Right lobe of liver (tissue), 6 donors: ENCODE measurements at places on chromosomes 12 and 14. TPM values are rescaled to one million over a fixed set of nuclear protein-coding genes. Genes with fewer than 3 reads are reported as not detected.

- no peak overlapping the region for H3K27ac ChIP-seq
- H3K4me3 ChIP-seq: no peak overlapping the region
- DNase-seq: no peak
These were observed 11.3 kb downstream of the PLD4 start for GRCh38 chr14:104935955-104936354.

DNA sequence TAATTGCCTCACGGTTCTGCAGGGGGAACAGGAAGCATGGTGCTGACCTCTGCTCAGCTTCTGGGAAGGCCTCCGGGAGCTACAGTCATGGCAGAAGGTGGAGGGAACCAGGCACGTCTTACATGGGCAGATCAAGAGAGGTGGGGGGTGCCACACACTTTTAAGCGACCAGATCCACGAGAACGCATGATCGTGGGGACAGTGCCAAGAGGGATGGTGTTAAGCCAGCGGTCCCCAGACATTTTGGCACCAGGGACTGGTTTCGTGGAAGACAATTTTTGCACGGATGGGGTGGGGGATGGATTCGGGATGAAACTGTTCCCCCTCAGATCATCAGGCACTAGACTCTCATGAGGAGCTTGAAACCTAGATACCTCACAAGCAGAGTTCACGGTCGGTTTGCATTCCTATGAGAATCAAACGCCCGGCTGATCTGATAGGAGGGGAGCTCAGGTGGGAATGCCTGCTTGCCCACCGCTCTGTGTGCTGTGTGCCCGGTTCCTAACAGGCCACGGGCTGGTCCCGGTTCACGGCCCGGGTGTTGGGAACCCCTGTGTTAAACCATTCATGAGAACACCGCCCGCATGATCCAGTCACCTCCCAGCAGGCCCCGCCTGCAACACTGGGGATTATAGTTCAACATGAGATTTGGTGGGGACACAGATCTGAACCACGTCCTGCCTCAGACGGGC is 96.9 kb downstream of the ADGRD1 start:
- DNase-seq: no peak
- H3K4me1 ChIP-seq: no peaks in the 10 kb centered on the region
- H3K27ac ChIP-seq: no peak overlapping the region

DNA sequence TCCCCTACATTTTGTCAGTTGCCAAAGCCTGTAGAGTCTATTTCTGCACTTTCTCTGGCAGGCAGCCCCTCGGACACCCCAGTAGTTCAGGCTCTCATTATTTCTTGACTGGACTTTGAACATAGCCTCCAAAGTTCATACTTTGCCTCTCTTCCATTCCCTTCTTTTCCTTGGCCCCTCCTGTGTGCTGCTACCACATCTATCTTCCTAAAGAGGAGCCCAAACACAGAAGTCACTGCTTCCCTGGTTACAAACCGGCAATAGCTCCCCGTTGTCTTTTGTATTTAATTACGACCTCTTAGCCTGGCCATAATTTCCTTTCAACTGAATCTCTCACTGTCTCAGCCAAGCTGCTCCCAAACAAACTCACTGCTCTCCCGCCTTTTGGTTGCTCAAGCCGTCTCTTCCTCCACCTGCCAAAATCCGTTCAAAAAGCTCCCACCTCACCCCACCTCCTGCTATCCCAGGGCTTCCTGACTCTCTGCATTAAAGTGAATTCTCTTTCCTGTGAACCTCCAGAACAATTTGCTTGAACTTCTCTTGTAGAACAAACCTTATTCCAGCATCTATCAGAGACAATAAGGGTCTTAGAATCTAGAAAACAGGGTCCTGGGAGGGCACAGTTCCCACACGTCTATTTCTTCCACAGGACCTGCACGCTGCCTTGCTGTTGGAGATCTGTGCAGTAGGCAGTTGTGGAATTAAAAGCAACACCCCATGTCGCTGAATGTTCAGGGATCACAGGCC is 46.9 kb downstream of the PRMT8 start:
- no peaks in the 10 kb centered on the region for H3K27me3 ChIP-seq
- no peak overlapping the region for H3K27ac ChIP-seq
- H3K4me3 ChIP-seq: no peak overlapping the region
- no peaks in the 10 kb centered on the region for H3K4me1 ChIP-seq

GRCh38 chr12:58765076-58765475 is 155.2 kb downstream of the LRIG3 start:
- H3K27me3 ChIP-seq: no peaks in the 10 kb centered on the region
- H3K36me3 ChIP-seq: no peaks in the 10 kb centered on the region
- H3K4me3 ChIP-seq: no peak overlapping the region
- no peak for DNase-seq

GRCh38 chr14:98070536-98070935 is 1201.5 kb downstream of the BCL11B start:
- H3K27me3 ChIP-seq: no peaks in the 10 kb centered on the region
- no peak for DNase-seq
- H3K27ac ChIP-seq: no peak overlapping the region

GRCh38 chr12:1830401-1830845 is 10.1 kb downstream of the LRTM2 start:
- H3K27ac ChIP-seq: no peak overlapping the region
- H3K27me3 ChIP-seq: no peaks in the 10 kb centered on the region
- H3K4me1 ChIP-seq: no peaks in the 10 kb centered on the region
- H3K36me3 ChIP-seq: no peaks in the 10 kb centered on the region

DNA sequence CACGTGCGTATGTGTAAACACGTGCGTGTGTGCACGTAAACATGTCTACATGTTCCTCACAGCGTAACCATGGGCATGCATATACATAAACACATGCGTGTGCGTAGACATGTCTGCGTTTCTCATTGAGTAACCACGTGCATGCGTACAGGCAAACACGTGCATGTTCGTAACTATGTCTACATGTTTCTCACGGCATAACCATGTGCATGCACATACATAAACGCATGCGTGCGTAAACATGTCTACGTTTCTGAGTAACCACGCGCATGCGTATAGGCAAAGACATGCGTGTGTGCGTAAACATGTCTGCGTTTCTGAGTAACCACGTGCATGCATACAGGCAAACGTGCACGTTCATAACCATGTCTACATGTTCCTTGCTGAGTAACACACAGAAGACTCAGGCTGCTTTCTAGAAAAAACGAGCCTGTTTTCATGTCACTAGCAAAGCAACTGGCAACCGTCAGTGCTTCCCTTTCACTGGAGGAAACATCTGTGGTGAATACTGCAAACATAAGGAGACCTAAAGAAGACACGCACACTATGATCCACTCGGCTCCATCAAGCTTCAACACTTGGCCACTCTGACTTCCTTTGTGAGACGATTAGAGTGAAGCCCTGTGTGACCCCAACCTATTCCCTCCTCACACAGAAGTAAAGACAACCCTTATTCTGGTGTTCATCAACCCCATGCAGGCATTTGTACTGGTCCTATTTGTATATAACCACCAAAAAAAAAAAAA is 28.8 kb downstream of the POLE start:
- H3K27me3 ChIP-seq: no peaks in the 10 kb centered on the region
- H3K4me1 ChIP-seq: no peaks in the 10 kb centered on the region
- DNase-seq: peak; percentile 5
- no peaks in the 10 kb centered on the region for H3K36me3 ChIP-seq
- no peak overlapping the region for H3K27ac ChIP-seq

- no peaks in the 10 kb centered on the region for H3K36me3 ChIP-seq
- no peak overlapping the region for H3K27ac ChIP-seq
- H3K4me3 ChIP-seq: no peak overlapping the region
- H3K4me1 ChIP-seq: no peaks in the 10 kb centered on the region
- no peak for DNase-seq
- H3K27me3 ChIP-seq: no peaks in the 10 kb centered on the region
These were observed 279.0 kb downstream of the ATXN7L3B start for GRCh38 chr12:74816398-74817175.

- peak overlapping the region; percentile 33 for H3K27ac ChIP-seq
- no peaks in the 10 kb centered on the region for H3K4me1 ChIP-seq
- H3K4me3 ChIP-seq: peak overlapping the region; percentile 70
- H3K36me3 ChIP-seq: no peaks in the 10 kb centered on the region
- DNase-seq: no peak
- no peaks in the 10 kb centered on the region for H3K27me3 ChIP-seq
These were observed 938 bp upstream of the MAX start for GRCh38 chr14:65103150-65103760.

GRCh38 chr12:2198005-2198501 is 145.3 kb downstream of the CACNA1C start:
- no peaks in the 10 kb centered on the region for H3K27me3 ChIP-seq
- no peak for DNase-seq
- H3K4me3 ChIP-seq: no peak overlapping the region
- H3K27ac ChIP-seq: no peak overlapping the region
- no peaks in the 10 kb centered on the region for H3K36me3 ChIP-seq

- H3K36me3 ChIP-seq: no peaks in the 10 kb centered on the region
- no peak for DNase-seq
- H3K4me1 ChIP-seq: no peaks in the 10 kb centered on the region
- peaks cover under 1% of the 10 kb centered on the region for H3K27me3 ChIP-seq
These were observed 5.9 kb upstream of the B3GNT4 start for GRCh38 chr12:122197612-122197966.

GRCh38 chr14:70021548-70022220 is 142.5 kb downstream of the SMOC1 start:
- no peak overlapping the region for H3K4me3 ChIP-seq
- H3K27ac ChIP-seq: no peak overlapping the region

GRCh38 chr14:105865266-105865903 is 339.0 kb downstream of the TMEM121 start:
- no peaks in the 10 kb centered on the region for H3K4me1 ChIP-seq
- H3K27me3 ChIP-seq: no peaks in the 10 kb centered on the region
- H3K4me3 ChIP-seq: no peak overlapping the region
- no peak overlapping the region for H3K27ac ChIP-seq
- peak; percentile 34 for DNase-seq
- no peaks in the 10 kb centered on the region for H3K36me3 ChIP-seq

- H3K27me3 ChIP-seq: no peaks in the 10 kb centered on the region
- no peak for DNase-seq
- no peaks in the 10 kb centered on the region for H3K4me1 ChIP-seq
These were observed 222.3 kb upstream of the NOS1 start for GRCh38 chr12:117583677-117584225.

DNA sequence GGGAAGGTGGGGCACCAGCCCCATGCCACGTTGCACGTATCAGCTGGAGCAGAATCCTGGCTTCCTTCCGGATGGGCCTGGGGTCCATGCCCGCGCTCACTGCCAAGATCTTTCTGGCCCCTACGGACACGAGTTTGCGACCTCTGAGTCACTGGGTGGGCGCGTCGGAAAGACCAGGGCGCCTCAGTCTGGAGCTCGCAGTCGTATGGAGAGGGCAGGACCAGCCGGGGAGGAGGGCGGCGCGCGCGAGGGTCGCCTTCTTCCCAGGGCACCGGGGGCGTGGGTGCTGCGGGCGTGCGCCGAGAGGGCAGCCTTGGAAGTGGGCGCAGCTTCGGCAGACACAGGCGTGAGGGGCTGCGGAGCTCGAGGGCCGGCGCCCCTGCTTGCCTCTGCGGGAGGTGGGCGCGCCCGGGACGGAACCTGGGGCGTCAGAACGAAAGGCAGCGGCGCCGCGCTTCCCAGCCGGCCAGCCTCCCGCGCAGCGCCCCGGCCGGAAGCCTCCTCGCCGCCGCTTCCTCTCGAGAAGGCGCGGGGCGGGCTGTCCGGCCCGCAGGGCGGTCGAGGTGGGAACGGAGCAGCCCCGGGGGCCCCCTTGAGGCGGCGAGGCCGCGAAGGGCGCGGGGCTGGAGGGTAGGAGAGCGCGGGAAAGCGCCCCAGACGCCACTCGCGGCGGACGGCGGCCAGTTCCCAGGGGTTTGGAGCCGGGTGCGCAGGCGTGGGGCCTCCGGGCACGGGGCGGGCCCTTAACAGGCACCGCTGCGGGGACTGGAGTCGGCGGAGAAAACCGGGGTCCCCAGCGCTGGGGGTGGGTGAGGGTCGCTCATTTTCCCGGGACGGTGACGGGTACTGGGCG is at the start of gene ARL6IP4:
TSS of gene ARL6IP4 (plus strand) at position 499 of the 853 bp plus-strand sequence. CDS start 459 bp downstream, outside the sequence.
- H3K4me1 ChIP-seq: no peaks in the 10 kb centered on the region
- H3K27me3 ChIP-seq: no peaks in the 10 kb centered on the region
- H3K4me3 ChIP-seq: peak within 1 kb of the TSS; percentile 98
- DNase-seq: peak; percentile 74
- H3K36me3 ChIP-seq: no peaks in the 10 kb centered on the region

DNA sequence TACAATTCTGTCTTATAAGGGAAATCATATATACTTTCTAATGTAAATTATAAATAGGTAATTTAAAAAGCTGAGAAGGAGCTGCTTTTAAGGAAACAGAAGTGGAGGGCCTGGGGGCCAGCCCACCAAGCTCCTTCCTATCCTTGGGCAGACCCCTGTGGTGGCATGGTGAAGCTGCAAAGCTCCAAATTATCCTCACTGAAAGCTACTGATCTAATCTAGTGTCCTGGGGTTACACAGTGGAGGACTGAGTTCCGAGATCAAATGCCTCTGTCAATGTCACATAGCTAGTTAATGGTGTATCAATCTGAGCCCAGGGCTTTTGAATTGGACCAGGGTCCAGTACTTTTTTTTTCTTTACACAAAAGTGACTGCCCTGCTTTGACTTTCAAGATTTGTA is 355.4 kb downstream of the CEP128 start:
- no peaks in the 10 kb centered on the region for H3K36me3 ChIP-seq
- no peak overlapping the region for H3K27ac ChIP-seq
- DNase-seq: no peak
- no peaks in the 10 kb centered on the region for H3K4me1 ChIP-seq
- no peak overlapping the region for H3K4me3 ChIP-seq
- H3K27me3 ChIP-seq: no peaks in the 10 kb centered on the region

- no peak overlapping the region for H3K4me3 ChIP-seq
- no peak for DNase-seq
- no peaks in the 10 kb centered on the region for H3K36me3 ChIP-seq
- H3K4me1 ChIP-seq: peaks cover 14% of the 10 kb centered on the region
- H3K27me3 ChIP-seq: no peaks in the 10 kb centered on the region
These were observed 7.7 kb upstream of the PSMA6 start for GRCh38 chr14:35284506-35284905.

- H3K27ac ChIP-seq: no peak overlapping the region
- no peak for DNase-seq
- no peaks in the 10 kb centered on the region for H3K36me3 ChIP-seq
- H3K27me3 ChIP-seq: no peaks in the 10 kb centered on the region
These were observed 9.1 kb upstream of the KIF21A start for GRCh38 chr12:39451977-39452376.

- no peaks in the 10 kb centered on the region for H3K4me1 ChIP-seq
- no peak overlapping the region for H3K27ac ChIP-seq
- H3K36me3 ChIP-seq: peaks cover 20% of the 10 kb centered on the region
- no peak for DNase-seq
- no peak overlapping the region for H3K4me3 ChIP-seq
- no peaks in the 10 kb centered on the region for H3K27me3 ChIP-seq
These were observed 4.1 kb downstream of the TUBA1B start for GRCh38 chr12:49126852-49127763.

GRCh38 chr12:13367973-13368372 is 171.4 kb downstream of the EMP1 start:
- no peaks in the 10 kb centered on the region for H3K27me3 ChIP-seq
- H3K4me3 ChIP-seq: no peak overlapping the region
- H3K36me3 ChIP-seq: no peaks in the 10 kb centered on the region
- H3K4me1 ChIP-seq: no peaks in the 10 kb centered on the region
- no peak for DNase-seq

COQ5 gene
- 27.6 TPM for total RNA-seq

MIP gene
- 0.76 TPM for total RNA-seq

DIO2 gene
- total RNA-seq: 0.33 TPM

KLRK1 gene
- 1.2 TPM for total RNA-seq

FBLN5 gene
- total RNA-seq: 15.3 TPM

TAS2R46 gene
- 2.6 TPM for total RNA-seq

IL31 gene
- total RNA-seq: not detected

KCNJ8 gene
- 27.7 TPM for total RNA-seq

ZNF891 gene
- 0.83 TPM for total RNA-seq

LAG3 gene
- 2.3 TPM for total RNA-seq
